ENCODE measurements at places on chromosomes 6 and 20.

DNA sequence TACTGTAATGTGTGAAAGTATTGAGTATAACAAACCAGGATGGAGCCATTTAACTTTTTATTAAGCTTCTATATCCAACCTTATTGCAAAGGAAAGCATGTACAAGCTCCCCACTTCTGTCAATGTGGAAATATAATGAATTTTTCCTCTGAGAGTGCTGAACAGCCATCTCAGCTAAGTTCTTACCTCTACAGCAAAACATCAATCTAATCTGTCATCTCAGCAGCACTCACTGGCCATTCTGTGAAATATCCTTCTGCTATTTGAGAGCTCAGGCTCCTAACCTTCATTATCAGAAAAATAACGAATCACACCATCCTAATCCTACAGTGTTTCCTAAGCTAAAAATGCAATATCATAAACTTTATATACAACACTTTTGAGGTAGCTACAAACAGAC, 194.0 kb upstream of the RNF217 start:
- no peak for DNase-seq
- H3K27me3 ChIP-seq: peaks cover 14% of the 10 kb centered on the region
- no peaks in the 10 kb centered on the region for H3K4me1 ChIP-seq
- no peak overlapping the region for H3K4me3 ChIP-seq
- no peak overlapping the region for H3K27ac ChIP-seq

DNA sequence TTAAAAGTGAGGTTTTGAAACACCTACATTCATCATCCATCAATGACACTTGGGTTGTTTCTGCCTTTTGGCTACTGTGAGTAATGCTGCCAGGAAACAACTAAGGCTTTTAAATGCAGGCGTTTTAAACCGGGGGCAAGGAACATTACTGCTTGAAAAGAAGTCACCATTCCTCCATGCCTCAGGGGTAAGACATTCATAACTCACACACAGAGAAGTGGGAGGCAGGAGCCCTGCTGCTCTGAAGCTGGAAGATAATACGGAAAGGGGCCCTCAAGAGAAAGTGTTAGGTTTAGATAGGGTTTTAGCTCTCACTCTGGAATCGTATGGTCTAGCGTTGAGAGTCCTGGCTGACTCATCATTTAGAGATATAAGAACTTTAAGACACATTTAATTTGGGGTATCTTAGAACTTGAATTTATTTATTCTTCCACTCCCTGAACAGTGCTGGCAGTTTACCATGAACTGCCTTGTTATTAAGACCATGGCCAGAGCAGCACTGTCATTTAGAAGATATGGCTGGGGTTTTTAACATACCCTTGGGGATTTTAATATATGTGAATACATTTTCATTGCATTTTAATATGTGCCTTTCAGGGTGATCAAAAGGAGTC, 1.8 kb downstream of the TUBB1 start:
- peak overlapping the region; percentile 25 for H3K4me3 ChIP-seq
- peak overlapping the region; percentile 37 for H3K27ac ChIP-seq
- peaks cover 19% of the 10 kb centered on the region for H3K36me3 ChIP-seq
- DNase-seq: no peak
- peaks cover 25% of the 10 kb centered on the region for H3K4me1 ChIP-seq

- H3K4me1 ChIP-seq: peaks cover 66% of the 10 kb centered on the region
- peak overlapping the region; percentile 71 for H3K4me3 ChIP-seq
- no peaks in the 10 kb centered on the region for H3K36me3 ChIP-seq
- peak; percentile 81 for DNase-seq
- peak overlapping the region; percentile 87 for H3K27ac ChIP-seq
Measured at GRCh38 chr20:855466-856360, 22.2 kb downstream of the FAM110A start.

- no peaks in the 10 kb centered on the region for H3K36me3 ChIP-seq
- H3K4me3 ChIP-seq: no peak overlapping the region
- H3K27ac ChIP-seq: no peak overlapping the region
- no peaks in the 10 kb centered on the region for H3K27me3 ChIP-seq
Measured at GRCh38 chr6:15937602-15938001, 191.3 kb upstream of the MYLIP start.

GRCh38 chr6:74720923-74721322, 484.9 kb downstream of the COL12A1 start:
- H3K27me3 ChIP-seq: no peaks in the 10 kb centered on the region
- no peak overlapping the region for H3K27ac ChIP-seq
- H3K4me1 ChIP-seq: no peaks in the 10 kb centered on the region
